ENCODE measurements at places on chromosomes 12 and 14.

DNA sequence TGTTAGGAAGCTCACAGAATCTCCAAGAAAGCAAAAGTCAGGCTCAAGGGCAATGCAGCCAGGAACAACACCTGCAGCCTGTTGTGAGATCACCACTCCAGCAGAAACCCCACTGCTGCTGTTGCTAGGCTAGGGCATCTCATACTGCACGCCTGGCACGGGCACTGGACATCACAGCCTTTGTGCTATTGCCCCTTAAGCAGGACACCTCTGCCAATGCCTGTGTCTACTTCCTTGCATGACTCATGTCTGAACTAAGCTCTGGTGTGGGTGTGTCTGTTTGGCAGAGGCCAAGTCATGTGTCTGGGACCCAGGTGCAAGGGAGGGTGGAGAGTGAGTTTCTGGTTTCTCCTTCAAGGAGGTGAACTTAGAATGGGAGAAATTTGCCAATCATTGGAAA, 10.0 kb upstream of the DDX47 start:
- DNase-seq: no peak

GRCh38 chr14:74038020-74038859, 19.1 kb downstream of the BBOF1 start:
- DNase-seq: no peak

DNA sequence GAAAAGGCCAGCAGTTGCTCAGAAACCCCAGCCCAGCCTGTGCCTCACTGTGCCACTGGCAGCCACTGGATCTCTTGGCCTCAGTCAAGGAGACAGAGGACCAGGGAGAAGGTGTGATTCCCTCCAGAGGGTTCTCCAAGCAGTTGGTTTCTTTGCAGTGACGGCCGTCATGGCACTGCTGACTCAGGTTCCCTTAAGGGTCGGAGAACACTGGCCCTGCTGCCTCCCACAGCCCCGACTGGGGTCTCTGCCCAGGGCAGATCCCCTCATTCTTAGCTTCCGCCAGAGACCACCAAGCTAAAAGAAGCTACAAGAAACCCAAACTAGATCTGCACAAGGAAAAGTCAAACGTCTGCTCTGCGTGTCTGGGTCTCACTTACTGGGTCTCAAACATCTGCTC, 16.4 kb downstream of the TSPAN11 start:
- DNase-seq: no peak

- DNase-seq: no peak
Observed at GRCh38 chr12:55847603-55848291, 5.0 kb upstream of the MMP19 start.

- no peak for DNase-seq
Observed at GRCh38 chr14:38205119-38205813, 2.4 kb upstream of the SSTR1 start.

GRCh38 chr12:80053051-80053790, 46.1 kb upstream of the OTOGL start:
- DNase-seq: no peak

DNA sequence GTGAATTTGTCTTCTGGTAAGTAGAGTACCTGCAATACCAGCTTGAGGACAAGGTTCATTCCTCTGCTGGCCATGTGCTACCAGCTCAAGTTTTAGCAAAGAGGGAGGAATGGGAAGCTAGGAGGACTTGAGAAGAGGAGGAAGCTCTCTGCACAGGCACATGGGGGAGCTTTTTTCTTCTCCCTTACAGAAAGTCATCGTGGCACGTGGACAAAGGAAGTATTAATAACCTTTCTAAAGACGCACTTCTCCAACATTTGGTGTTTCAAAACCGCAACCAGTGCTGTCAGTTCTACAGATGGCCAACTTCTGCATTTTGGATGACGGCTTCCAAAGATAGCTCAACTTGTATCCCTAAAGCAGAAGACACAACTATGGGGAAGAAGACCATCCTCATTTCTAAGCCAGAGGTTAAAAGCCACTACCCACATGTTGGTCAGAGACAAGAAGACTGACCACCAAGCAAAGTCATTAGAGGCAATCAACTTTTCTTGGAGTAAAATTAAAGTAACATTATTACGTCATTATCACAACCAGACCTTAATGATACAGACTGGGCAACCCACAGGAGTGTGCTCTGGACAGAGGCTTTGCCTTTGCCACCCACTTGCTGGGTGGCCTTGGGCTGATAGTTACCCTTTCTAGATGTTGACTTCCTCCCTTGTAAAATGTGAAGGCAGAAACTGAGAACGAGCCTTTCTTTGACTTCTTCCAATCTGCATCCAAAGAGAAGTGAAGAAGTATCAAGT, 12.3 kb upstream of the TMED10 start:
- no peak for DNase-seq

DNA sequence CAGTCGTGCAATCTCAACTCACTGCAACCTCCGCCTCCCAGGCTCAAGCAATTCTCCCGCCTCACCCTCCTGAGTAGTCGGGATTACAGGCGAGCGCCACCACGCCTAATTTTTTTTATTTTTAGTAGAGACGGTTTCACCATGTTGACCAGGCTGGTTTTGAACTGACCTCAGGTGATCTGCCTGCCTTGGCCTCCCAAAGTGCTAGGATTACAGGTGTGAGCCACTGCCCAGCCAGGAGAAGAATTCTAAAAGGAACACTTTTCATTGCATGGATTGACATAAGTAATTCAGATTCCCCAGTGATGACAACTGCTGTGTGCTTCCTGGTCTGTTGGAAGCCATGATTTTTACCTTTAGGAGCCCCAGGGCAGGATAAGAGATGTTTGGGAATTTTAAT, 22.1 kb downstream of the DMAC2L start:
- no peak for DNase-seq

DNA sequence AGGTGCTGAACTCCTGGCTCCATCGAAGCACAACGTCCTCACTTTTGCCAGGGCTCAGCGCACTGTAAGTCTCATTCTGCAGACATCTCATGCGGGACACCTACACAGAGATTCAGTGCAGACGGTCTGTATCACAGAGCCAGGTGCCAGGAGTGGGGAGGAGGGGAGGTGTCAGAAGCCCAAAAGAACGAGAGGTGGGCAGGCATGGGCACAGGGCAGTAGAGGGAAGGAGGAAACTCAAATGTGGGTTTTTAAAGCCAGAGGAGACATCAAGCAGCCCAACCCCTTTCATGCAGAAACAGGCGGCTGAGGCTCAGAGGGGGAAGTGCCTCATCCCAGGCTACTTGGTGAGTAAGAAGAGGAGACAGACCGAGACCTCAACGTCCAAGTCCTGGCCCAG, 2.5 kb upstream of the LPAR5 start:
- no peak for DNase-seq

DNA sequence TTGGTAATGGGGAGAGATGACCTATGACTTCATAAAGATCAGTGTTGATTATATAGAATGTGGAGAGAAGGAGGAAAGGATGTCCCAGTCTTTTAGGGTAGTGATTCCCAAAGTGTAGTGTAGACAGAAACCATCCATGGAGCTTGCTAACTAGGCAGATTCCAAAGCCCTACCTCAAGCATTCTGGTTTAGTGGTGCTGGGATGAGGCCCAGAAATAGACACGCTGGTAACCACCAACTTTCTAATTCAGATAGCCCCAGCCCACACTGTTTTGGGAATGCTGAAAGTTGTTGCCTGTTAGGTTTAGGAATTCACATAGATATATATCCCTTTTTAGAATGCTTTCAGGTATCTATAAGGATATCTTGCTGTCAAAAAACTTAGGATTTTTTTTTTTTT, 69.2 kb downstream of the STAB2 start:
- no peak for DNase-seq

DNA sequence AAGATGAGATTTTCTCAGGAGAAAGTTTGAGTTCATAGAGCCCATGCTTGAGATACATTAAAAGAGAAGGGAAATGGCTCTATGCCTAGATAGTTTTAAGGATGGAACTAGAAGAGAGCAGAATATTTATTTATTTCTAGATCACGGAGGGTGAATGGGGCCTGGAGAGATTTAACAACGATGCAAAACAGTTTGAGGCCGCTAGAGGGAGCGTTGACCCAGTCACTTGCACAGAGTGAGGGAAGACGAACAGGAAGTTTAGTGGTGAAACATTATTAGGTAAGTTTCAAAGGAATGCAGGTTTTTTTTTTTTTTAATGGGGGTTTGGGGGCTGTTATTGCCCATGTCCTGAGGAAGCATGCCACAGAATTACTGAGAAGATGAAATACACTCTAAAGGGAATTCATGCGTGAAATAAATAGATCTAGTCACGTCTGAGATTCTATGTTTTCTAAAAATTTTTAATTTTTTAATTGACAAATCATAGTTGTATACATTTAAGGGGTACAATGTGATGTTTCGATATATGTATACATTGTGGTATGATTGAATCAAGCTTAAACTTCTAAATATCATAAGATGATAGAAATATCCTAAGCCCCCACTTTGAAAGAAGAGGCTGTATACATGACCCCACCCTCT, 14.8 kb upstream of the PPP1R1A start:
- no peak for DNase-seq

Data from cortex of kidney (tissue), 1 donor.